Activated T-helper 1 cell treated with anti-CD3 and anti-CD28 coated beads, Interleukin-2, amount 50 U/mL, for 16 hours (primary cell): ENCODE measurements at places on chromosomes 7 and 10.

DNA sequence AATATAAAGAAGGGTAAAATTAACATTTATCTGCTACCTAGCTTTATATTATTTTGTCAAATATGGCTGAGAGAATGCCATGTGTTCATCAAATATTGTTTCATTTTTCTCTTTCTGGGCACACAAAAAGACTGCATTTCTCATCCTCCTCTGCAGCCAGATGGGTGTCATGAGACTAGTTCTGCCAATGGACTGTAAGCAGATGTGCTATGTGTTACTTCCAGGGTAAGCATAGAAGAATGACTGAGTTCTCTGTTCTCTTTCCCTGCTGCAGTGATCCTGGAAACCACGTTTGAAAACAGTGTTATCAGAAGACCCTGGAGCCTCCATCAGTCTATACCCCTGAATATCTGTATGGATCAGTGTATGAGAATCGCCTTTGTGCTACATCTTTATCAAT is 24.1 kb upstream of the SLK start:
- DNase-seq, result no peak

DNA sequence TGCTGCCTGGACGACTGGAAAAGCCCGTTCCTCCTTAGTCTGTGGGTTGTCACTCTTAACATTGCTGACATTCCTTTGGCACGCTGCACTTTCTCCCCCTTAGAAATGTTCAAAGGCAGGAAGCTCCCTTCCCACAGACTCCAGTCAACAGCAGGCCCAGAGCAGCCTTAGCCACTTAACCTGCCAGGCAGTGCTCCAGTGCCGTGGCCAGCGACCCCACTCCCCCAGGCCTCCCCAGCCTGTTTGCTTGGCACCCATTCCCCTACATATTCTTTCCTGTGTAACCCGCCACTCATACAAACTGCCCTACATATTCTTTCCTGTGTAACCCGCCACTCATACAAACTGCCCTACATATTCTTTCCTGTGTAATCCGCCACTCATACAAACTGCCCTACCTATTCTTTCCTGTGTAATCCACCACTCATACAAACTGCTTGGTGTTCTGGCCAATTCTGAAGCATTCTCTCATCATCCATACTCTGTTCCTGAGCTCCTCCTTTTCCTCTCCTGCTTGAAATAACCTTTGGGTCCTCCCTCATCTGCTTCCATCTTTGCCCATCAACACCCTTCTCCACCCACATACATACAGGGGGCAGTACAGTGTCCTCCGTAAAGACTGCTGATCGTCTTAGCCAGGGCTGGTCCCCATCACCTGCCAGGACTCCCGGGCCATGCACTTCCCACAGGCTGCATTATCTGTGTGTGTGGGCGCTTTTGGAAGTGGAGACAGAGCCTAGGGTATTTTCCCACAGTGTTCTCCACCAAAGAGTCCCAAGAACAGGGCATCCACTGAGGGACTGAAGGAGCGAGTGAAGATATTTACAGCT is 57.3 kb downstream of the ADARB2 start:
- DNase-seq, result no peak

DNA sequence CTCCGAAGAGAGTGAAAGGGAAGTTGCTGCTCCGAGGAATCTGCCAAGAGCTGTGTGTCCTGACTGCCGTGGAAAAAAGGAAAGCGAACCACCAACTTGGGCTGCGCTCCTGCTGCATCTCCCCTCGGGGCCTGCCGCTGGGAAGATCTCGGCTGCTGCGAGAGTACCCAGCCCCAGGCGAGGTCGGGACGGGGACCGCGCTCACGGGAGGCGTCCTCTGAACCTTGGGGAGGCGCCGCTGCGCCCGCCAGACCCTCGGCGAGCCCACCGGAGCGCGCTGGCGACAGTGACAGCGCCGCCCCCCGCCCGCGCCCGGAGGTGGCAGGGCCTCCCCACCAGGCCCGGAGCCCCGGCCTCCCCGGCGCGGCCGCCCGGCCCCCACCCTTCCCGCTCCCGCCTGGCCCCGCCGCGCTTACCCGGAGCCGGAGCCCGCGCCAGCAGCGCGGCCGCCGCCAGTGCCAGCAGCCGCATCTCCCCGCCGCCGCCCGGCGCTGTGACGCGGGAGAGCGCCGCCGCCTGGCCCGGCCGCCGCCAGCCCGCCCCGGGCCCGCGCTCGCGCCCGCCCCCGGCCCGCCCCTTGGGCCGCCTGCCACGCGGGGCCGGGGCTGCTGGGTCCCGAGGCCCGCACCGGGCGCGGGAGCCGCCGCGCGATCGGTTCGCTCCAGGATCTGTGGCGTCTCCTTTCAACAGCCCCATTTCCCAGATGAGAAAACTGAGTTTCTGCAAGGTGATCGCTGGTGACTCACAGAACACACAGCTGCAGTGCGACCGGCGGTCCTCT is at the start of gene VSTM4:
VSTM4 (minus strand) TSS at position 508 of the 781 bp plus-strand sequence; CDS start at position 471, 37 bp downstream.
- no peak for DNase-seq

DNA sequence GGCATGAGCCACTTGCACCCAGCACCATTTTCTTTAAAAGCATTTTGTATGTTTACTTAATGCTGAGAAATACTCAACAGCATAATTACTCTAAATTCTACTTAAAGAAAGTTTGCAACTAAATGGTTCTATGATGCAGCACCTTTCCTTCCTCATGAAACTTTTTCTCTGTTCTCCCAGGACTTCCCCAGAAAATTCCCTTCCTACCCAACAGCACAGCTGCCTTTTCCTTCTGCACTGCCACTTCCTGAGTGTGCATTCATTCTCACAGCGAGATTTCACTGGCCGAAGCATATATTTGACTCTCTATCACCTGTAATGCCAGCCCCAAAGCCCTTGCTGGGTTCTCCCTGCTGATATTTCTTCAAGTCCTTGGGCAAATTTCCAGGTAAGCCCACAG is 41.5 kb upstream of the DGKI start:
- DNase-seq, result no peak

GRCh38 chr10:32163071-32163761 is 107.0 kb upstream of the KIF5B start:
- no peak for DNase-seq

- no peak for DNase-seq
Observed at GRCh38 chr7:36509962-36510361, 120.3 kb downstream of the ANLN start.

DNA sequence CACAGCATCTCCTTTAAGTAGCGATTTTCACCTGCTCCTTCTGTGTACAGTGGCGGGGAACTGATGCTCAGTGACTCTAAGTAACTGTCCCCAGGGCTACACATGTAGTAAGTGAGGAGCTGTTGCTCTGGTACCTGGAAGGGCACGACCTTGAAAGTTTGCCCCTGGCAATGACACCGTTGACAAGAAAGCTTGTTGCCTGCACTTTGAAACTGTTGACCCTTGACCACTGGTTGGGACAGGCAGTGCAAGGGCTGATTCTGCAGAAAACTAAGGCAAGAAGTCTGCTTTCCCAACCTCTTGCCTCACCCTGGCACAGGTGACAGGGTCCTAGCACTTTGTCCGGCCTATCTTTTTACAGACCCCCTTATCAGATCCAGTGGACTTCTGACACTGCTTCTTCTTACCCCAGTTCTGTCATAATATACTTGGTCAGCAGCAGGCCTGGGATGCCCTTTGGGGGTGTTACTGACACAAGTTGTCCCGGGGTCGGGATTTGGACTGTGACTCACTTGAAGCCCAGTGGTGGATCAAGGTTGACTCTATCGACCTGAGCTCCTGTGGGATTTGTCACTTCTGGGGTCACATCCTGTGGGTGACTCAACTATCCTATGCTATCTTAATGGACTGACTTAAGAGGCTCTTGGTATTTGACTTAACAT is 5.8 kb downstream of the ACSL5 start:
- no peak for DNase-seq

DNA sequence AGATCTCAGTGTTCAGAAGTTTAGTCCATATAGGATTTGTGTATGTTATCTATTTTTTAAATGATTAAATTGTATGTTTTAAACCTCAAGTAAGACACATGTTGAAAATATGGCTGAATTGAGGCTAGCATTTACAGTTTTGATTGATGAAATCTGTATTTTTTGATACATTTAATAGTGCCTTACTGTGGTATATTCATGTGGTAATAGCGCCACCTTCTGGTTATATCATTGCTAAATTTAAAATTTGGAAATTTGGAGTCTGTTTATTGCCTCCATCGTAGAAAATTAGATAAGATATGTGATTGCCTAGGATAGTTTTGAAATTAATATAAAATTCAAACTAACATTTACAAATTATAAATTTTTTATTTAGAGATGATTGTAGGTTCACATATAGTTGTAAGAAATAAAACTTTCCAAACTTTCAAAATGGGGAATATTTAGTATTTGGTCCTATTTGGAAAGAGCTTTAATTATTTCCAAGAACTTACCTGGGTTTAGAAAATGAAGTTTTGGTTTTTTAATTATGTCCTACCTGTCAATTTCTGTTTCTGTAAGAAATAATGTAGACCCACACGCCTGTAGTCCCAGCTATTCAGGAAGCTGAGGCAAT is 19.1 kb upstream of the ARMS2 start:
- DNase-seq, result no peak

DNA sequence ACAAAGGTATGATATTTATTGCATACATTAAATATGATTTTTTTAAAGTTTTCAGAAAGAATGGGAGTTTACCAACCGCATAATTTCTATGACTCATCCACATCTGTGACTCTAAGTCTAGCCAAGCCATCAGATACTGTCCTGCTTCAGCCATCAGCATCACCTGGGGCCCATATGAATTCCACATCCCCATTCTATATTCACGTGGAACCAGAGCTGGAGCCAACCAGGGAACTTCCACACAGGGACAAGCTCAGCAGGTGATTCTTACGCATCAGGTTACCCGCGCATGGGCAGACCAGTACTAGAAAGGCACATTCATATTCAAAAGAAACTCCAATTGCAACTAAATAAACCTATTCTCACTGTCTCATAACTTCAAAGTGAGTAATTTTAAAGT is 817.7 kb upstream of the IGFBP3 start:
- no peak for DNase-seq

GRCh38 chr7:149859876-149860275 is 13.9 kb upstream of the ATP6V0E2 start:
- DNase-seq, result no peak

GRCh38 chr10:82544377-82544776 is 669.4 kb downstream of the NRG3 start:
- no peak for DNase-seq

DNA sequence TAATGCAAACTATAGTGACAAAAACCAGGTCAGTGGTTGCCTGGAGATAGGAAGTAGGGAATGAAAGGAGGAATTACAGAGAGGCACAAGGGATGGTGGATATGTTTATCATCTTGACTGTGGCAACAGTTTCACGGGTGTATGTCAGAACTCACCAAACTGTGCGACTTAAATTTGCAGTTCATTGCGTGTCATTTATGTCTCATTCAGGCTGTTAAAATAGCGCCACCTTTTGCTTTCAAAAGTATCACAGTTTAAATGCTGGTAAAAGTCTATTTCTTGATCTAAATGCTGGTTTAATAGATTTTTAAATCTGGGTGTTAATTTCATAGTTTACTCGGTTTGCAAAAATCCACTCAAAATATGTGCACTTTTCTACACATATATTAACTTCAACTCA is 51.0 kb downstream of the PTTG1IP2 start:
- DNase-seq, result no peak

- DNase-seq, result no peak
Observed at GRCh38 chr7:17939211-17939605, 1.1 kb downstream of the SNX13 start.

- DNase-seq, result no peak
Observed at GRCh38 chr10:103188853-103189252, 4.2 kb downstream of the NT5C2 start.

DNA sequence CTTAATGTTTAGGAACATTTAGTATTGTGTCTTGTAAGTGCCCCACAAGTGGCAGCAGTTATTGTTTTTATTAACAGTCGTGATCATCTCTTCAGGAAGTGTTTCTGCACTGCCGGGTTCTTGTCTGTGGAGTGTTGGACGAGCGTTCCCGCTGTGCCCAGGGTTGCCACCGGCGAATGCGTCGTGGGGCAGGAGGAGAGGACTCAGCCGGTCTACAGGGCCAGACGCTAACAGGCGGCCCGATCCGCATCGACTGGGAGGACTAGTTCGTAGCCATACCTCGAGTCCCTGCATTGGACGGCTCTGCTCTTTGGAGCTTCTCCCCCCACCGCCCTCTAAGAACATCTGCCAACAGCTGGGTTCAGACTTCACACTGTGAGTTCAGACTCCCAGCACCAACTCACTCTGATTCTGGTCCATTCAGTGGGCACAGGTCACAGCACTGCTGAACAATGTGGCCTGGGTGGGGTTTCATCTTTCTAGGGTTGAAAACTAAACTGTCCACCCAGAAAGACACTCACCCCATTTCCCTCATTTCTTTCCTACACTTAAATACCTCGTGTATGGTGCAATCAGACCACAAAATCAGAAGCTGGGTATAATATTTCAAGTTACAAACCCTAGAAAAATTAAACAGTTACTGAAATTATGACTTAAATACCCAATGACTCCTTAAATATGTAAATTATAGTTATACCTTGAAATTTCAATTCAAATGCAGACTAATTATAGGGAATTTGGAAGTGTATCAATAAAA is 22.2 kb downstream of the PLA2G12B start:
- no peak for DNase-seq

GRCh38 chr10:29426420-29426819 is 137.6 kb downstream of the LYZL1 start:
- DNase-seq, result no peak

GRCh38 chr7:2383543-2384274 is 19.7 kb upstream of the CHST12 start:
- DNase-seq, result no peak

GRCh38 chr10:114623661-114624294 is 34.3 kb downstream of the ABLIM1 start:
- DNase-seq, result no peak

DNA sequence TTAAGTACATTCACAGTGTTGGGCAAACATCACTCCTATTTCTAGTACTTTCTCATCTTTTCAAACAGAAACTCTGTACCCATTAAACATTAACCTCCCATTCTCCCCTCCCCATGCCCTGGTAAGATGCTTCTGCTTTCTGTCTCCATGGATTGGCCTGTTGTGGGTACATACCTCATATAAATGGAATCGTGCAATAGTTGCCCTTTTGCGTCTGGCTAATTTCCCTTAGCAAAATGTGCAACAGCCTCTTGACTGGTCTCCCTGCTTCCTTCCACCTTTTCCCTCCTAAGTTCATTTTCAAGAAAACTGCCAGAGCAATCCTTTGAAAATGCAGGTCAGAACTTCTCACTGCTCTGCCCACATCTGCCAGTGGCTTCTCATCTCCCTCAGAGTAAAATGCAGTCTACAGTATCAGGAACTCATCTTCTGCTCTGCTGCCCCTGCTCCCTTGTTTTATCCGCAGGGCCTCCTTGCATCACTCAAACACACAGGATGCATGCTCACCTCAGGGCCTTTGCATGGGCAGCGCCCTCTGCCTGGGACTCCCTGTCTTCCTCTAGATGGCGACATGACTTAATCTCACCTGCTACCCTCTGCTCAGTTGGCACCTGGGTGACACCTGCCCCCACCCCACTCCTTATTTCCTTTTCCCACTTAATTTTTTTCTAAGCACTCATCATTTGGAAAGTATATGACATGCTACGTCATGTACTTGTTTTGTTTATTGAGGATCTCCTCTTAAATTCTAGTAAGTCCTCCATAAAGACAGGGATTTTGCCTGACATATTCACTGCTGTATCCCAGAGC is 44.3 kb upstream of the ECHDC3 start:
- no peak for DNase-seq

GRCh38 chr7:90178679-90179278 is 24.5 kb downstream of the STEAP1 start:
- no peak for DNase-seq
